ENCODE measurements at places on chromosomes 7 and 10.

DNA sequence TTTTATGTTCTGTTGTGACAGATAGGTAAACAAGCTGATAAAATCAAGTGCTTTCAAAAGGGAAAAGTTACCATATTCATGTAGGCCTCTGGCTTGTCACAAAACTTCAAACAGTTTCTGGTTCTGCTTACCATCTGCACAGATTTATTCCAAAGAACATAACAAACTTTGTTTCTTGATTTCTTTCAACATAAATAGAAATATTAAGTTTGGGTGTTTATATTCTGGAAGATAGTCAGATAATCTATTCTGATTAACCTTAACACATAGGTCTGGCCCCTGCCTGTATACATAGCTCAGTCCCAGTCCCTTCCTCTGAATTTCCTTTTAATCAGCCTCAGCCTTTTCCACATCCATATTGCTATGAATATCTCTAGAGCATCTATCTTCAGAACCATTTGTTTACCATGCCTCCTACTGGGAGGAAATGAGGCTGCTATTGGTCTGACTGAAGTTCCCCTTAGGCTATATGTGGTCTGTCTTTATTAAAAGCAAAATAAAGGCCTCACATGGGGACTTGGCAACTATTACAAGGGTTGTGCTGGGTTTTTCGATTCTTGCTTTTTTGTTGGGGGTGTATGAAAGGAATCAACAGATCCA, 319.0 kb downstream of the HPSE2 start:
- DNase-seq, result no peak

GRCh38 chr7:96052860-96053470, 268.9 kb downstream of the SLC25A13 start:
- DNase-seq, result no peak

GRCh38 chr7:27179503-27180430, 5.3 kb downstream of the HOXA11 start:
- DNase-seq, result no peak

- DNase-seq, result no peak
These were observed 132.4 kb downstream of the SORCS1 start for GRCh38 chr10:107031931-107032699.

GRCh38 chr10:118569882-118570252, 25.6 kb downstream of the PRLHR start:
- no peak for DNase-seq

- DNase-seq, result no peak
These were observed 95.2 kb downstream of the CLEC2L start for GRCh38 chr7:139618482-139619366.

DNA sequence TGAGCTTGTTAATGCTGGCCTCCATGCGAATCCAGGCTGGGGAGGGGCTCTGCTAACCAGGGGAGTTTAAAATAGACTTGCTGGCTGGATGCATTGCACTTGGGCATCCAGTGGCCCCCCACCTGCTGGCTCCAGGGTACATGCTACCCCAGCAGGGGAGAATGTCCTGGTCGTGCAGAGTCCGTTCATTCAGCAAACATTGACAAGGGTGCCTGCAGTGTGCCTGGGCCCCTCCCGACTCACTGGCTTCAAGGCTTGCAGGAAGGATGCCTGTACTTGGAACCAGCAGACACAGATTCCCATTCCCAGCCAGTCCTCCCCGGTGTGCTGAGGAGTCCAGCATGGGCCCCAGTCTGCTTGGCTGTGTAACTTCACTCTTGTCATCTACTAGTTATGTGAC, 1.5 kb downstream of the SLC29A3 start:
- DNase-seq, result no peak

DNA sequence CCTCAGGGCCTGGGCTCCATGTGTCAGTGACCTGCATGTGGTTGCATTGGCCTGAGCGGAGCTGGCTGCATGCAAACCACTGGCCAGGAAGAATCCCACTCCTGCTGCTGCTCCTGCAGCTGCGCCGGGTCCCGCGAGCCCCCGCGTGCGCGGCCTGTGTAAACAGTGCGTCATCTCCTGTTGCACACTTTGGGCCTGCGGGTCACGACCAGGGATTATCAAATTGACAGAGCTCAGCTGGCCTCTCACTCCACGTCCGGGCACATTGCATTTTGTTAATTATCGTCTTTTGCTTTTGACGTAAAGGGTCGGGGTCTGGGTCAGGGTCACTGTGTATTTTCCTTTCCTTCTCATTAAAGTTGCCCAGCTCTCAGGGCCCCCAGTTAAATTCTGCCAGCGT, 132.6 kb downstream of the RGS10 start:
- no peak for DNase-seq

DNA sequence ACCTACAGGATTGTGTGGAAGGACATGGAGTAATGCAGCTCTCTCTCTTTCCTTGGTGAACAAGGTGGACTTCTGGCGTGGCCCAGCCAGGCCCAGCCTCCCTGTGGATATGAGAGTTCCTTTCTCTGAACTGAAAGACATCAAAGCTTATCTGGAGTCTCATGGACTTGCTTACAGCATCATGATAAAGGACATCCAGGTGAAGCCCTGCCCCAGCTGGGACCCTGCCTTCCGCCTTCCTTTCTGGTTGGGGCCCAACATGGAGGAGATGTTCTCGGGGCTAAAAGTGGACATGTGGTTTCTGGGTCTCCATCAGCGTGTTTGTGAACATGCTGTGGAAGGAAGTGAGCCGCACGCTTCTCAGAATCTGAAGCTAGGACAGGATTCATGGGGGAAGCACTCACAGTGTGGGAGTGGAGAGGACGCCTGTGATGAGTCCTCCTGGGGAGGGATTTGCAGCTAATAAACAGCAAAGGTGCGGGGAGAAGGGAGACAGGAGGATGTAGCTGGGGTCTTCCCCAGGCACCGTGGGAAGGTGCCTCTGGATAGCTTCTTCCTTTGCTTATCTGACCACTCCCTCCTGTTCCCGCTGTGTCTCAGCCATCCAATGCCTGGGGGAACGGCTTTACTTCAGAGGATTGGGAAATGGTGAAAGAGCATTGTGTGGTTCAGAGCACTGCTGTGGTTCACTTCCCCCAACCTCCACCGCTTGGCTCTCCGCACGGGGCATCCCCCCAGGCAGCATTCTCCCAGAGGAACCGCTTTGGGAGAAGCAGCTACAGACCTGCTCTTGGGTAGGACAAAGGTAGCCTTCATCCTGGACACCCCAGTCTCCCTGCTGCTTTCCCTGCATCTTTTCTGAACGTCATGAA, 5.5 kb downstream of the CPA5 start:
- no peak for DNase-seq

GRCh38 chr7:92763636-92764423, 72.5 kb downstream of the CDK6 start:
- no peak for DNase-seq

DNA sequence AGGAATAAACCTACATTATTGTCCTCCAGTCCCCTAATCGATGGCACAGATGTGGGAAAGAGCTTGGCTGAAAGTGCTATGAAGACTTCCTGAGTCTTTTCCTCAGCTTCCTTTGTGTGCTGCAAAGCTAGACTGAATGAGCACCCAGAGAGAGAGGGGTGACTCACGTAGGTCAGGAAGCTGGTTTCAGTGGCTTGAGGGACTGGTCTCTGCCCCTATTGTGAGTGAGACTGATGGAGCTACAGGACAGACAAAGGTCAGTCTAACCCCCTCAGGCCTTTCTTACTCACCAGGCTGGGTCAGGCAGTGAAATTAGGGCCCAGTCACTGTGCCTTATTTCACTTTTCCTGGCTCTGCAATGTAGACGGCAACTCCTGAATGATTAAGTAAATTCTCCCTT, 171.1 kb upstream of the GRB10 start:
- no peak for DNase-seq

- DNase-seq, result no peak
These were observed 51.3 kb downstream of the TSPAN12 start for GRCh38 chr7:120806669-120807068.

GRCh38 chr7:130493275-130493873, 1.5 kb downstream of the MEST start:
- DNase-seq, result no peak

- DNase-seq, result no peak
These were observed 340.8 kb downstream of the KCNMA1 start for GRCh38 chr10:77296534-77297392.

- no peak for DNase-seq
These were observed 7.2 kb downstream of the ITIH5 start for GRCh38 chr10:7659560-7659959.

DNA sequence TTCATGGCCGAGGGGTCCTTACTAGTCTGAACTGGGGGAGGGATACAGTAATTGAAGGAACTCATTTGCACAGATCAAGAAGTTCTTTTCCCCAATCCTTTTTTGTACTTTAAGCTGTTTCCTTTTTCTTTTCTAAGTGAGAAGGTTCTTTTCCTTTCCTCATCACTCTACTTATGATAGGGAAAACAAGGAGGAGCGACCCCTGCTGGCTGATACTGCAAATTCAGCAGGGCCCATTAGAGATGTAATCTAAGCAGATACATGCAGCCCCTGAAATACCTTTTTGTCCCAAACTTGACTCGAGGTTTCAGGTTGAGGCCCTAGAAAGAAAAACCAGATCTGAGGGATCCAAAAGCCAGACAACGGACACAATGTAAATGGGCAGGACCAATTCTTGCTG, 305.5 kb downstream of the DNAJB9 start:
- DNase-seq, result no peak

DNA sequence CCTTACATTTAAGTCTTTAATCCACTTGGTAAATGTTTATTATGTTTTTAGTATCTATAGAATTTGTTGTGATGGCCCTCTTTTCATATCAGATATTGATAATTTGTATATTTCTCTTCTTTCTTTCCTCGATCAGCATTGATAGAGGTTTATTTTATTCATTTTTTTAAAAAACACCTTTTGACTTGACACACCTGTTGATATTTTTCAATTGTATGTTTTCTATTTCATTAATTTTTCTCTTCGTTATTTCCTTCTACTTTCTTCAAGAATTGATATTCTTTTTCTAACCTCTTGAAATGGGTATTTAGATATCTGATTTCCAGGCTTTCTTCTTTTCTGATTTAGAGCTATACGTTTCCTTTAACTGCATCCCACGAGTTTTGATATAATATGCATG, 50.9 kb downstream of the BTBD16 start:
- DNase-seq, result no peak

GRCh38 chr10:48467669-48468068, 137.2 kb downstream of the ARHGAP22 start:
- no peak for DNase-seq

DNA sequence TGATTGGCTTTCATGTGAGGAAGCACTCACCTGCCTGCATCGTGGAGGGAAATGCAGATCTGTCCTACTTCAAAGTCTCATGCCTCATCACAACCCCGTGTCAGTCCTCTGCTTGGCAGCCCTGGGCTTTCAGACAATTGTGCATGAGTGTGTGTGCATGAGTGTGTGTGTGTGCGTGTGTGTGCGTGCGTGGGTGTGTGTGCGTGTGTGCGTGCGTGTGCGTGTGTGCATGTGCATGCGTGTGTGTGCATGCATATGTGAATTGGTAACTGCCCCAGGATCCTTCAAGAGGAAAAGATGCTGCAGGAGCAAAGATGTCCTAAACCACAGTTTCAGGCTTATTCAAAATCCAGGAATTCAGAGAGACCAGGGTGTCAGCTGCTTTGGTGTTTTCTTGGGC, 71.3 kb downstream of the LANCL2 start:
- DNase-seq, result no peak

DNA sequence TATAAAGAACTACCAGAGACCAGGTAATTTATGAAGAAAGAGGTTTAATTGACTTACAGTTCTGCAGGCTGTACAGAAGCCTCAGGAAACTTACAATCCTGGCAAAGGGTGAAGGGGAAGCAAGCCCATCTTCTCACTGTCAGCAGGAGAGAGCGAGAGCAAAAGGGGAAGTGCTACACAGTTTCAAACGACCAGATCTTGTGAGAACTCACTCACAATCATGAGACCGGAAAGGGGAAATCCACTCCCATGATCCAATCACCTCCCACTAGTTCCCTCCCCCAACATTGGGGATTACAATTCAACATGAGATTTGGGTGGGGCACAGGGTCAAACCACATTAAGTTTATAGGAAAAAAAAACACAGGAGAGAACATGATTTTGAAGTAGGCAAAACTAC, 222.1 kb upstream of the SHH start:
- no peak for DNase-seq

DNA sequence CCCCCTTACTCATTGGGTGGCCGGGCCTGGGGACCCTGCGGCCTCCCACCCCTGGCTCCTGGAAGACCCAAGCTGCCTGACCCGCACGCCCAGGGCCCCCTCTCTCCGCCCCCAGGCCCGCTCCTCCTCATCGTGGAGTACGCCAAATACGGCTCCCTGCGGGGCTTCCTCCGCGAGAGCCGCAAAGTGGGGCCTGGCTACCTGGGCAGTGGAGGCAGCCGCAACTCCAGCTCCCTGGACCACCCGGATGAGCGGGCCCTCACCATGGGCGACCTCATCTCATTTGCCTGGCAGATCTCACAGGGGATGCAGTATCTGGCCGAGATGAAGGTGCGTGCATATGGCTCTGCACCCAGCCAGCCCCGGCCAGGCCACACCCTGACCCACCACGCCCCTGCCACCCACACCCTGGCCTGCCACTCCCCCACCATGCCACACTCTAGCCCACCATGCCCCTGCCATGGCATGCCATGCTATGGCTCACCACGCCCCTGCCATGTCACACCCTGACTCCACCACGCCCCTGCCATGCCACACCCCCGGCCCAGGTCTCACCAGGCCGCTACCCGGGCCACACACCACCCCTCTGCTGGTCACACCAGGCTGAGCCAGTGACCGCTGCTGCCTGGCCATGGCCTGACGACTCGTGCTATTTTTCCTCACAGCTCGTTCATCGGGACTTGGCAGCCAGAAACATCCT, 18.7 kb upstream of the CSGALNACT2 start:
- DNase-seq, result no peak

- DNase-seq, result no peak
These were observed 20.5 kb upstream of the ASB15 start for GRCh38 chr7:123581162-123581459.

- no peak for DNase-seq
These were observed 66.9 kb upstream of the DOCK1 start for GRCh38 chr10:126838316-126838715.

- no peak for DNase-seq
These were observed 854 bp upstream of the CFAP46 start for GRCh38 chr10:132943058-132943790.

GRCh38 chr7:105296491-105296890, 92.2 kb downstream of the SRPK2 start:
- DNase-seq, result no peak

Measured in AG04449 (cell line).